ENCODE measurements at places on chromosomes 11 and 22.

DNA sequence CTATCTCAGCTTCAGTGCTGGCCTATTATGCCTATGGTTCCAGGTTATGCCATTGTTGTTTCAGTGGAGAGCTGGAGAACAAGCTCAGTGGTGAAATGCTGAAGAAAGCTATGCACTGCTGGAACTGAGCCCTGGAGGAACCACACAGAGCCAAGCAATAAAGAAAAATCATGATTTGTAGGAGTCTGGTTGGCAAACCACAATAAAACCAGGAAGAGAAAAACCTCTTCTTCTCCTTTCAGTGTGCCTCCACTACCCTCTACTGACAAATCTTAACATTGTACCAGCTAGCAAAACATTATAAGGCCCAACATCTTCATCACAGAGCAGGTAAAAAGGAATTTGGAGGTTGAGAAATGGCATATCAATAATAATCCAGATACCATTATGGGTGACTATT, 5.3 kb downstream of the OR51F2 start:
- no peak for DNase-seq

- DNase-seq: no peak
Observed at GRCh38 chr11:44960200-44960845, 9.6 kb upstream of the TP53I11 start.

GRCh38 chr11:13054278-13054677, 45.2 kb downstream of the RASSF10 start:
- no peak for DNase-seq

DNA sequence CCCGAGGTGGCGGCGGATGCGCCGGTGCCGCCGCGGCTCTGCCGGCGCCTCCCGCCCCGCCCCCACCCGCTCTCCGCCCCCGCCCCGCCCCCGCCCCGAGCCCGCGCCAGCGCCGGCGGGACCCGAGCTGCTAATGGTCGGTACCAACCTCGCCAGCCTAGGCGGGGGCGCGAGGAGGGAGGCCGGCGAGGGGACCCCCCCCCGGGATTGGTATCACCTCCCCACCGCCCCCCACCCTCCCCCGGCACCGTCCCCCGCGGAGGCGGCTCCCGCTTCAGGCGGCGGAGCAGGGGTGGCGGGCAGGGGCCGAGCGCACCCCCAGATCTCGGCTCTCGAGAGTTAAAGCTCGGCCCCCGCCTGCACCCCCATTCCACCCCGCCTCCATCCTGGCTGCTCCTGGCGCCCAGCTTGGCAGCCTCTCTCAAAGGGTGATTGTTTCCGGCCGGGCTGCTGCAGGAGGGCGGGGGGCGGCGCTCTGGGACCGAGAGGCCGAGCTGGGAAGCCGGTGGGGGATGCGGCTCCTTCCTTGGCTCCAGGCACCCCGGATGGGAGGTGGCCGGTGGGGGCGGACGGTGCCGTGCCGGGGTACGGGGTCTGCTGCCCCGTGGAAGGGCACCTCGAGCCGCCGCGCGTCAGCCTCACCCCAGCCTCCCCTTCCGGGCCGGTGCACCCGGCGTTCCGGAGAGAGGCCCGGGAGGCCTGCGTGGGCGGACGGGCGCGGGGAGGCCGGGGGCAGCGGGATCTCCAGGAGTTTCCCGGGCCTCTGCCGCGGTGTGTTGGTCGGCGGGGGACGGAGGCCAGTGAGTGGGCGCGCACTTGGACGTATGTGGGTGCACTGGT, at the start of gene B3GAT1:
Gene B3GAT1 (minus strand): TSS at position 40 of the 840 bp plus-strand sequence. CDS start 24,583 bp downstream, outside the sequence.
- DNase-seq: no peak

GRCh38 chr11:7635137-7635536, 38.2 kb downstream of the CYB5R2 start:
- no peak for DNase-seq

DNA sequence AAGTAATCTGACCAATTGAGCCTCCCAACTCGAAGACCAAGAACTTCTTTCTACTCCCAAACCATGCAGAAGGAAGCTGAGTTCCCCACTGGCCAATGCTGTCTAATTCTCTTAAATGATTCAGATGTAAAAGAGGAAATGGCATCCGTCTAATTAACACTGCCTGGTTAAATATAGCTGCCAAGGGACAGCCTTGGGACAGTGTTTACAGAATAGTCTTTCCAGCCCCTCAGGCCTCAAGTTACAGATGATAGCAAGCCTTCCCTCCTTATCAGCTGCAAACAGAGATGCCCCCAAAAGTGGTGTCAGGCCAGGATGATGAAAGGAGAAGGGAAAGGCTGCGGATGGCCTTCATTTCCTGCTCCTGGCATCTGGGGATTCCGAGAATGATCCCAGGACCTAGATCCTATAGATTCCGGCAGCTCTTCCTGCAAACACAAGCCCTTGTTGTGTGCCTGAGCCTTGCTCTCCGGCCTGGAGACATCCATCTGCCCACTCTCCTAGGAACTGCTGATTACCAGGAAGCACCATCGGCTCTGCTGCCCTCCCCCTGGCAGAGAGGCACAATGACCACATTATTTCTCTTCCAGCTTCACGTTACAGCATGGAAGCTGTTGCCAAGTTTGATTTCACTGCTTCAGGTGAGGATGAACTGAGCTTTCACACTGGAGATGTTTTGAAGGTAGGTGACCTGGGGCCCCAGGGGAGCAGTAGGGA, 13.5 kb upstream of the TMA7B start:
- no peak for DNase-seq

GRCh38 chr22:28542980-28543621, 136.5 kb downstream of the TTC28 start:
- DNase-seq: no peak

DNA sequence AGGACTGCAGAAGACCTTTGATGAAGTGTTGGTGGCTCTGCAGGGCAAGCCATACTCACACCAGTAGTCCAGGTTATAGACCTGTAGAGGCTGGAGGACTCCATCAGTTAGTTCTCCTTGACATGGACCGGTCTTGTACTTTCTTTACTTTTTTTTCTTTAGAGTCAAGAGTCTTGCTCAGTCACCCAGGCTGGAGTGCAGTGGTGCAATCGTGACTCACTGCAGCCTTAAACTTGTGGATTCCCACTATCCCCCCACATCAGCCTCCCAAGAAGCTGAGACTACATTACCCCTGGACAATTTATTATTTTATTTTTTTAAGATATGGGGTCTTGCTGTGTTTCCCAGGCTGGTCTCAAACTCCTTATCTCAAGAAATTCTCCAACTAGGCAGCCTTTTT, 49.6 kb upstream of the E2F8 start:
- DNase-seq: no peak

DNA sequence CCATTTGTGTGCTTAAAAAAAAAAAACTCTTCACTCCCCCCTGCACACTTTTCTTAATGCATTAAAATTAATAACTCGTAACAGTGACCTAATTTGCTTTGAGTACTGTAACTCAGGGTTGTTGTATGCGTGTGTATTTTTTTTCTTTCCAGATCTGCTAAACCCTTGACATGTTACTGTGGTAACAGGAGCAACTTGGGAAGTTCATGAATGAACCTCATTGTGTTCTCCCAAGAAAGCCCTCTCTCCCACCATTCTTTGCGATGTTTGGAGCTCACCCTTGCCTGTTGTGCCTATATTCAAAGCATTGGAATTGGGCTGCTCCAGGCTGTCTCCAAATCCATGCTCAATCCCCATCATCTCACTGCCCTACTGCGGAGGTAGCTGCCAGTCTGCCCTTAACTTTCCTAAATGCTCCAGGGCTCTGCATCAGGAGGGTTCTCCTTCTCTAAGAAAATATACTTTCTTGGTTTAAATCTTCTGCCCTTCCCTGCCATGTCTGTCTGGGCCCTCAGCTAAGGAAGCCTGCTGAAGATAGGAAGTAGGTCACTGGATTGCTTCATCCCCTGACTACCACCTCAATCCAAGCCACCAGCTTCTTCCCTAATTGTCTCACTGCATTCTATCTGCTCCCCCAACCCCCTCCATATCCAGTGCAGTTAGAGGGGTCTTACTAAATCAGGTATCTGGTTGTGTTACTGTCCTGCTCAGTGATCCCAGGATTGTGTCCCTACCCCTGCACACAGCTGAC, 70.3 kb downstream of the KIRREL3 start:
- DNase-seq: no peak

DNA sequence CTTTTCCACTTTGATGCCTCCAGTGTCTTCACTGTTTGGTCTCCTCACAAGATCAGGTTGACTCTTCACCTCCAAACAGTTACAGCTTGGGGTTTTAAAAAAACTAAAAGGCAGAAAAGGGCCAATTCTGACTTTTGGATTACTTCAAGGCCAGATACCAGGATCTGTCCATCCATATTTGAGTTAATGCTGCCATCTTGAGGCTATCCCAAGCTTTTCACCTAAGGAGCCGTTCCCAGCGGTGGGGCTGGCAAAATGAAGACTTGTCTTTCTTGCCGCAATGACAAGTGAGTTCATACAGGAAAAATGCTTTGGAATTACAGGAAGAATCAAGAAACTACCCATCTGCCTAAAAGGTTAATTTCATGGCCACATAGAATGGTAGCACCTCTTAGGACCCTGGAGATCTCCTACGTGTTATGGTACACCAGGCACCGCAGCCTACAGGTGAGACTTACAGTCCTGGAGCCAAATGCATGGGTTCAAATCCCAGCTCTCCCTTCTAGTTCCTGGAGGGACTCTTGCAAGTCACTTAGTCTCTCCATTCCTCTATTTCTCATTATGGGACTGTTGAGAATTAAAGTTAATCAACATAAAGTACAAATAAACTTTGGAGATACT, 6.0 kb upstream of the OR5B21 start:
- no peak for DNase-seq

- DNase-seq: no peak
Observed at GRCh38 chr11:92662601-92663360, 306.7 kb upstream of the MTNR1B start.

DNA sequence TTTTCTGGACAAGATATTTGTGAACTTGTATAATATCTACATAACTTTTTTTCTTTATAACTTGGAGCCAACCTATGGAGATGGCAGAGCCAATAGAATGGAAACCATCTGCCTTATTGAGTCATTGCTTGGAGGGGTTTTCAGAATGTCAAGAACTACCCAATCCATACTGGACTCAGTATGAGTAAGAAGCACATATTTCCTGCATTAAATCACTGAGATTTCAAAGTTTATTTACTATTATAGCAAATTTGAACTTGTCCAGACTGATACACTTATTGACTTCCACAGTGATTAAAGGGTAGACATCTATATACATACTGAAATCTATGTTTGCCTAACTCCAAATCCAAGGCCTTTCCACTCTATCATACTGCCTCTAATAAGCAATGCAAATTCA, 704.0 kb downstream of the KCNA4 start:
- no peak for DNase-seq

All from activated naive CD4-positive, alpha-beta T cell (primary cell).